NCI-H526 (cell line): ENCODE measurements at places on chromosomes 5 and 9.
A peak's percentile ranks its signal among the peaks of the same experiment; 100 is the strongest.

- no peak for DNase-seq
These were observed 147.5 kb downstream of the GNAQ start for GRCh38 chr9:77883846-77884771.

DNA sequence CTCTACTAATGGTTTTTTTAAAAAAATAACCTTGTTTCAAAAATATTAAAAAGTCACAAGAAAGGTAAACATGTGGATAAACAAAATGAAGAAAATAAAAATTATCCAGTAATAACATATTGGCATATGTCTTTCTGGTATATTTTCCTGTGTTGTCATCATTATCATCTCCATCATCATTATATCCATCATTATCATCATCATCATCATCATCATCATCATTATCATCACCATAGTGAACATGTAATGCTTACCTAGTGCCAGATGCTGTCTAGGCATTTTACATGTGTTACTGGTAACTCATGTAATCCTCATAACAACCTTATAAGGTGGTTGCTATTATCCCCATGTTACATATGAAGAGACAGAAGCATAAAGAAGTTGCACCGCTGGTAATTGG is 111.5 kb upstream of the CDKN2B start:
- no peak for DNase-seq

GRCh38 chr5:3058942-3059341 is 307.5 kb upstream of the IRX2 start:
- DNase-seq, result no peak

- DNase-seq, result no peak
These were observed 87.6 kb downstream of the FREM1 start for GRCh38 chr9:14822666-14823065.

DNA sequence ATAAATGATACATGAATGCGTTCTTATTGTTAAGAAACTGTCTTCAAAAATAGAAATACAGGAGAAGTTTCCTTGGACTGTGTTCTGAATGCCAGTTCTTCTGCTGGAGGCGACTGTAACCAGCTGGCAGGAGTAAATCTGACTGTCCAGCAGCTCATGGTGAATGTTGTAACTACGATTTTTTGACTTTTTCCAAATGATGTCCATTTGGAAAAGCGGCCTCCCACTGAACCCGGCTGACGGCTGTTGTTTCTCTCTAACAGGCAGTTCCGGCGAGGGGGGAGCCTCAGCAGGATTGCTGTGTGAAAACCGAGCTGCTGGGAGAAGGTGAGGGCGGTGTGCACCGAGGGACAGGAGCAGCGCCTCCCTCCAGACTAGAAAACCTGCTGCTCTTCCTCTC is 91.9 kb downstream of the EHMT1 start:
- DNase-seq, result no peak

GRCh38 chr9:32404856-32405255 is 20.4 kb downstream of the ACO1 start:
- no peak for DNase-seq

- DNase-seq, result no peak
These were observed 181.1 kb upstream of the ELAVL2 start for GRCh38 chr9:24007185-24007584.

- peak; percentile 51 for DNase-seq
These were observed 181.8 kb downstream of the ASTN2 start for GRCh38 chr9:117233016-117233415.

DNA sequence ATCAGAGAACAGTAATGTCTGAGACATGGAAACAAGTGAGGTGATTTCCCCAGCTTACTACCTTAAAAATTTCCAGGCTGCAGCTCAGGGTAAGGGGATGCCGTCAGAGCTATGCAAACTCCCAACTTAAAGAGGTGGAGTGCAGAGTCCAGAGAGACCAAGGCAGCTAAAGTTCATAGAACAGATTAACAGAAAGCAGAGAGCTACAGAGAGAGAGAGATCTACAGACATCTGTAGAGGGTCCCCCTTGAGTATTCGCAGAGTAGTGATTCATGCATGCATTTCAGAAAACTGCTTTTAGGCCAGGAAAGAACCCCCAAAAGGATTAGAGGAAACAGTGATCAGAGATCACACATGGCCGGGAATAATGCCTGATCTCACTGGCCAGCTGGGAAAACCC is 306.2 kb upstream of the PUM3 start:
- DNase-seq, result no peak

- no peak for DNase-seq
These were observed 353 bp downstream of the ACSL6 start for GRCh38 chr5:132010989-132011621.

DNA sequence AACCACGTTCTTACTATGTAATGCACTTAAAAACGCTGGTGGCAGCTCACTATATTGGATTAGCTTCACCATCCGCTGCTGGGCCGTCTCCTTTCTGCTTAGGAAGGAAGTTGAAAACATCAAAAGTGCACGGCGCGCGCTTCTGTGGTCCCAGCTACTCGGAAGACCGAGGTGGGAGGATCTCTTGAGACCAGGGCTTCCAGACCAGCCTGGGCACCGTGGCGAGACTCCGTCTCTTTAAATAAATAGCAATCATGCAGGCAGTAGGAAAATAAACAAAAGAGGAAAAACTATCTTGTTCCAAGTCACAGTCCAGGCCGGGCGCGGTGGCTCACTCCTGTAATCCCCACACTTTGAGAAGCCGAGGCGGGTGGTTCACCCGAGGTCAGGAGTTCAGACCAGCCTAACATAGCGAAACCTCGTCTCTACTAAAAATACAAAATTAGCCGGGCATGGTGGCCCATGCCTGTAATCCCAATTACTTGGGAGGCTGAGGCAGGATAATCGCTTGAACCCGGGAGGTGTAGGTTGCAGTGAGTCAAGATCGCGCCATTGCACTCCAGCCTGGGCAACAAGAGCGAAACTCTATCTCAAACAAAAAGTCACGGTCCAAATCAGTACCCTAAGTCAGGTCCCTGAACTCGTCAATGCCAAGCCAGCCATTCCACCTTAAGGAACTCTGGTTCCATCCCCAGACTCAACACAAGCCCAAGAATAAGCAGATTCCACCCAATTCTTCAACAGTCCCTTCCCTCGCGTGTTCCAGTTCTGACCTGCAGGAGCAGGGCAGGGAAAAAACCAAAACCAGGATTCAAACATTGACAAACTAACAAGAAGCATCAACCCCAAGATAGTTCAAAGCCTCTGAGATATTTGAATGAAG is 1.0 kb upstream of the GOLGA1 start:
- no peak for DNase-seq

DNA sequence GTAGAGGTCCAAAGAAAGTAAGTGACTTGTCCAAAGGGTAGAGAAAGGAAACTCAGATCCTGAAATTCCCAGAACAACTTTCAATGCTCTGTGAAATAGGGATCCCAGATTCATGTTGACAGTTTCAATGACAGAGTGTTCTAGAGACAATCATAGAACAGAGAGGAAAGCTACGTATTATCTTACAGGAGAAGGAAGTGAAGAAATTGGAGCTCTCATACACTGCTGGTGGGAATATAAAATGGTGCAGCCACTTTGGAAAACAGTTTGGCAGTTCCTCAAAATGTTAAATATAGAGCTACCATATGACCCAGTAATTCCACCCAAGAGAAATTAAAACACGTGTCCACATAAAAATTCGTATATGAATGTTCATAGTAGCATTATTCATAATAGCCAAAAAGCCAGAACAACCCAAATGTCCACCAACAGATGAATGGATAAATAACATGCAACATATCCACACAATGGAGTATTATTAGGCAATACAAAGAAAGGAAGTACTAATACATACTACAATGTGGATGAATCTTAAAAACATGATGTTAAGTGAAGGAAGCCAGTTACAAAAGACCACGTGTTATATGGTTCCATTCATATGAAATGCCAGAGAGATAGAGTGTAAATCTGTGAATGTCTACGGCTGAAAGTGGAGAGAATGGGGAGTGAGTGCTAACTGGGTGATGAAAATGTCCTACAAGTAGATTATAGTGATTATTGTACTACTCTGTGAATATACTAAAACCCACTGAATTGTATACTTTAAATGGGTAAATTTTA is 197.1 kb downstream of the NTRK2 start:
- DNase-seq, result no peak

DNA sequence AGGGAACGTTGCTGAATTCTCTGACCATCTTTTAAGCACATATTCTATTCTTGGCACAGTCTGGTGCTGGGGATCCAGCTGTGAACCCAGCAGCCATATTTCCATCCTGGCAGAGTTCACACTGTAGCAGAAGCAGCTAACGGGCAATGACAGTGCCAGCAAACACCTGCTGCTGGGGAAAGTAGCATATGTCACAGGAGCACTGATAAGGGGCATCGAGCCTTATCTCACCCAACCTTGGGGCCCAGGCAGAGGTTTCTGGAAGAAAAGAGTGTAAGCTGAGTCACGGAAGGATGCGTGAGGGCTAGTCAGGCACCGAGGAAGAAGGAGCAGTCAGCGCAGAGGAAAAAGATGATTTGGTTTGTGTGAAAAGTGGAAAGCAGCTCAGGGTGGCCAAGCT is 1.1 kb downstream of the NDOR1 start:
- DNase-seq, result no peak

GRCh38 chr5:56746553-56747339 is 68.6 kb upstream of the MAP3K1 start:
- no peak for DNase-seq

- DNase-seq, result no peak
These were observed 267.4 kb downstream of the GAS1 start for GRCh38 chr9:86679909-86680308.

GRCh38 chr9:8179381-8180053 is 379.9 kb upstream of the DMAC1 start:
- no peak for DNase-seq

DNA sequence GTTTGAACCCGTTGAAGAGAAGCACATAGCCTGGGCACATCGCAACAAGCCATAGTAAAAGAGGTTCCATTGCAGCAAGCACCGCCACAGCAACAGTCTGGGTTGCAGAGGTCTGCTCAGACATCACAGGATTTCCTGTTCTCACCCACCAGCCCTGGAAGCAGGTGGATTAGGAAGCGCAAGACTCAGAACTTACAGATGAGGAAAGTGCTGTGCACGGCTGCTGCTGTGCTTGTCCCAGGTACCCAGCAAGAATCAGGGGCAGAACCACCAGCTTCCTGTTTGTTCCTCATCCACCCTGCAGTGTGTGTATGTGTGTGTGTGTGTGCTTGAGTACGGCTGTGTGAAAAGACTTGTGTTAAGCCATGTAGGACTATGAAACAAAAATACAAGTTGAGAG is 124.7 kb upstream of the IRX2 start:
- no peak for DNase-seq

DNA sequence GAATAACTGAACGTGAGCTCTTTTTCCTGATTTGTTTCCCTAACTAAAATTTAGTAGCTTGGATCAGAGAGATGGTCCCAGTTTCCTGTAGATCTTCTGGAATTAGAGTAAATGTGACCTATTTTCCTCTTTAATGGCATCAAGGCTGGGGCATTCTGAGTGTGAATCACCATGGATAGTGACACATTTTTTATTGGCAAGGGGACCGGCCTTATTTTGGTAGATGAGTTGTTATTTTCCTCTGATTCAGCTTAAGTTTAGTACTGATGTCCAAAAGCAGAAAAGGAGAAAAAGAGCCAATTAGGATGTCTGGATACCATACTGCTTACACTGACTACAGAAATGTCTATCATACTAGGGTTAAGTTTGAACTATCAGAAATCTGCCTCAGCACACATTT is 68.1 kb downstream of the RNF38 start:
- no peak for DNase-seq

GRCh38 chr5:80468131-80468530 is 19.8 kb upstream of the FAM151B start:
- DNase-seq, result no peak

DNA sequence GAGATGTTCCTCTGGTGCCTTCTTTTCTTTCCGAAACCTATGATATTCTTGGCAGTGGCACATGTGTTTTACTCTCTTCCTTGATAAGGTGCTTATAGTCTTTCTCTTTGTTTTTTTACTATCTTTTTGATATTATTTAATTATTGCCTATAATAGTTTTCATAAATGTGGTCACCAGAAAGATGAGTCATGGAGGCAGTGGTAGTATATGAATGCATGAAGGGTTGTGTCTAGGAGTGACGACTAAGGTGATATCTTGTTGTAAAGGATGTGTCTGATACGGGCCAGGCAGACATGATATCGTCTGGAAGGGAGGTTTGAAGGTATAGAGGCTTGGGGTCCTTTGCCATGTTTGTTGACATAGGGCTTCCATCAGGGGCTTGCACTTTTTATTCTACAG is 36.8 kb downstream of the SLC44A1 start:
- DNase-seq, result no peak

GRCh38 chr5:135900276-135900675 is 4.6 kb upstream of the IL9 start:
- peak; percentile 20 for DNase-seq

- no peak for DNase-seq
These were observed 15.9 kb downstream of the ADAMTSL1 start for GRCh38 chr9:18489861-18490260.

DNA sequence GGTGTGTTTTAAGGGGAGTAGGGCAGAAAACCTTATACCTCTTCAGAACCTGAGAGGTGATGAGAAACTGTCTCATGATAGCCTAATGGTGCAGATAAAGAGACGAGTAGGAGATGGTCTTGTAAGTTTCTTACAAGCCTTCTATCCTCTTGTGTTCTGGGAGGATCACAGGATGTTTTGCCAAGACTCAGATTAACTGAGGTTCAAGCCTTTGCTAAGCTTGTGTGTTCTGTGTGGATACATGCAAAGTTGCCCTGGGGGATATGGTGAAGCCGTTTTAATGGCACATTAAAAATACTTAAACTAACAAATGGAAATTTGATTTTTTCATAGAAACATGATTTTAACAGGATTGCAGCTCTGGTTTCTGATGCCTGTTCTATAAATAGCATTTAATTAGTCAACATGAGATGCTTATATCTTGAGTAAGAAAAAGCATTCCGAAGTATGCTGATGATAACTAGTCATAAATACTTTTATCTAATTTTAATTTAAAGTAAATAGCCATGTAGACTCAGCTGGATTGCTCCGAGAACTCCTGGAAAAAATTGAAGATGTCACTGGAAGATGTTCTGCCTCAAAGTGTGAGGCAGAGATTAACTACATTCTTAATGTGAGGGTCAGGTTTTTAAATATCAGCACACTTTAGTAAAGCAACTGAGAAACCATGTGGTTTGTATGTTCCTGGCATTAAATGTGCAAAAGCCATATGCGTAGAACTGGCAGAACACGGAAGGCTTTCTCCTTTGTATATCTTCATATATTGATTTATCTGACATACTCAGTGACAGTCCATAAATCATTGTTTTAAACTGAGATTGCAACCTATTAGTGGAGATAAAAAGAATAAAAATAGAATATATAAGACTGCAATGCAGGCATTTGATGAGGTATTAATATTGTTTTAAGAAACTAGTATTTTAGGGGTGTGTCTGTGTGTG is 53.7 kb downstream of the IPO11 start:
- no peak for DNase-seq

DNA sequence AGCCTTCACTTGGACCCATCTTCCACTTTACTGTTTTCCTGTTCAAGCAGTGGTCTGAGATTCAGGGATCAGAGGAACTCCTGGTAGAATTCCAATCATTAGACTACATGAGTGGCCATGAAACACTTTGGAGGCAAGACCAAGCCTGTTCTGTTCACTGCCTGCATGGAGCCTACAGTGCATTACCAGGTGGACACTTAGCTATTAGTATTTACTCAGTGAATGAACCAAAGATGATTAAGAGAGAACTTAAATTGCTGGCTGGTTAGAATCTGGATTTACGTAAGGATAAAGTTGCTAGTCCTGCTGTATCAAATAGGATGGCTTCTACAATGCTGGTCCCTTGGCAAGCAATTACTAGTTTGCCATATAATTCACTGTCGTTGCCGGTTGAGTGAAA is 245.5 kb downstream of the ARRDC3 start:
- DNase-seq, result no peak

- DNase-seq, result no peak
These were observed 49.9 kb upstream of the C5orf46 start for GRCh38 chr5:147956064-147956841.
